ENCODE measurements at places on chromosomes 4 and X.

- no peak for DNase-seq
These were observed 2293.1 kb downstream of the PCDH7 start for GRCh38 chr4:33013282-33013681.

GRCh38 chr4:51906167-51906958, 63.4 kb downstream of the DCUN1D4 start:
- peak; percentile 63 for DNase-seq

DNA sequence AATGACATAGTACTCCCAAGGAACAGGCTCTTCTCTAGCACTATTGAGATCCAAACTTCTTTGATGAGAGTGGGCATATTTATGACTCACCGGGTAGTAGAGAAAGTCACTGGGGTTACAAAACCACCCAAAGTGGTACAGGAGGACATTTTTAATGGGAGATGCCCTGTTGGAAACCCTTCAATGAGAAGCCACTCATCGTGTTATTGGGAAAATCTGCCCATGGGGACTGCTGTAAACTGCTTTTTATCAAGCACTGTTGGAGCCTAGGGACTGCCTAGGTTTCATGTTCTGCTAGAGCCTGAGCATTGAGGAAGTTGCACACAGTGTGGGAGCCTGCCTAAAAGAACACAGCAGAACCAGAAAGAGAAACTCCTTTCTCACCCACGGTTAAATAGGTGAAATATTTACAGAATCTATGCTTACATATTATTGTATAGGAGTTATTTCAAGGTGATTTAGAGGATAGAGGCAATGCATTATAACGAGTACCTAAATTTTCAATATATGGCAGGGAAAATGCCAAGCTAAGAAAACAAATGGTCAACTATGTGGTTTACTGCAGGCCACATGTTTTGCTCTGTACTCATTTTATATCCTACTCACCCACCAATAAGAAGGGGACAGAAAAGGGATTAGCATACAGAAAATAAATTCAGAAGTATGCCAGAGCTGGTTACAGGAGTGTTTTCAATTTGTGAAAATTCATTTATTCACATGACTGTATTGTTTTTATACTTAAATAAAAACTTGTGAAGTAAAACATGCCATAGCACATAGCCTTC, 559.1 kb downstream of the FSTL5 start:
- no peak for DNase-seq

- no peak for DNase-seq
These were observed 43.9 kb upstream of the SLC25A4 start for GRCh38 chr4:185099024-185099682.

All from NAMALWA (cell line).